ENCODE measurements at places on chromosomes 5 and 9.

DNA sequence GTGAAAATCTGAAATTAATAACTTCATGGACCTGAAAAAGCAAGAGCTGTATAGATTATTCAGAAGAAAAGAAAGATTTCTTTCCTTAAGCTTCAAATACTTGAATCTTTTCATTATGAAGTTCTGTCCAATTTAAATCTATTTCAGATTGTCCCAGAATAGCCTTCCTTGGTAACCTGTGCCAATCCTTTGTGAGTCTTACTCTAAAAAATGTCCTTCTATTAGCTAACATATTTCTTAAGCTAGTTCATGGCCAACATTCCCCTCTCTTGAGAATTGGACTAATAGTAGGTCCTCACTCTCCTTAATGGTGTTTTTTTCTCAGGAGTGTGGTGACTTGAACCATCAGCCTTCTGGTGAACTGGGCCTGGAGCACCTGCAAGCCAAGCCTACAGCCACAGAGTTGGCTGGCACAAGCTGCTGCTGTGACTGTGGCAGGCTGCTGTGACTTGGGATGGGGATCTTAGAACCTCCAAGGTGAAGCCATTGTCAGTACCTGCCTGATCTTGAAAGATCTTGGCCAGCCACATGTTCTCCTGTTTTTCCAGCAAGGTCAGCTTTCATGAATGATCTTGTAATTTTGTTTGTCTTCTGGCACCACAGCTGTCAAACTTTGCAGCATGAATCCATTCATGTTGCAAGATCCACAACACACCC lies 262.6 kb upstream of the MAP3K1 start:
- no peak for DNase-seq

GRCh38 chr5:159638954-159639559 lies 277.2 kb upstream of the ADRA1B start:
- no peak for DNase-seq

GRCh38 chr9:69253057-69253456 lies 72.0 kb upstream of the ENTREP1 start:
- no peak for DNase-seq

GRCh38 chr5:107302441-107302840 lies 368.3 kb downstream of the EFNA5 start:
- no peak for DNase-seq

- no peak for DNase-seq
These were observed 522.4 kb upstream of the TLE4 start for GRCh38 chr9:79049371-79049770.

DNA sequence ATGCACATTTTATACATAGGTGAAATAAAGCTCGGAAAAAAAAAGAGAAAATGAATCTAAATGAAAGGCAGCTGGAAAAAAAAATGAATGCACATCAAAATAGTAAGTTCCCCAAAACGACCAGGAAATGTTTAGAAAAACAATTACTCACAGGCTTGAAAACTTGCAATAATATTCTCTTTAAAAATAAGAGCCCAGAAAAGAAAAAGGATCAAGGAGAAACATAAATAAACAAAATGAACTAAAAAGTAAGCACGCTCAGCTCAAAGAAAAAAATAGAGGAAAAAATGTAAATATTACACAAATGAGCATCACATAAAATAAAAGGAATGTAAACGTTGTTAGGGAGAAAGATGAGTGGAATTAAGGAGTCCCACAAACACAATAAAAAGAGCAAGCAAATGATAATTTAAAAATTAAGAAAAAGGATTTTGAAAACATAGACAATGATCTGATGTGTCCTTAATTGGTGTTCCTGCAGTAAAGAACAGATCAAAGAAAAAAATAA lies 54.2 kb downstream of the SLC27A6 start:
- no peak for DNase-seq

DNA sequence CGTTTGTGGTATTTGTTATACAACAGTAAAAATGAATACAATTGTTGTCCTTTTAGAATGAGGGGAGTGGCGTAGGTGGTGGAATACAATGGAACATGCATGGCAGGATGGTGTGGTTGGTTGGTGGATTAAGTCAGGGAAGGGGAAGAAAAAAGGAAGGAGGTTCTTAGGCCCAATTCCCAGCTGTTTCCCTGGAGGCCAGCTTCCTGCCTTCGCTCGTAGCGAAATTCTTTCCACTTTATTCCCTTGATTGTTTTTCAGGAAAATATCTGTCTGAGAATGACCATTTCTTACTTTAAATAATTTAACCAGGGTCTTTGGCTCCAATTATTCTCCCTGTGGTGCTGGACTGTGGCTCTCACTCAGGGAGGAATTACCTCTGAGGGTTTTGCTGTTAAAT lies 24.1 kb upstream of the DMAC1 start:
- peak; percentile 32 for DNase-seq

DNA sequence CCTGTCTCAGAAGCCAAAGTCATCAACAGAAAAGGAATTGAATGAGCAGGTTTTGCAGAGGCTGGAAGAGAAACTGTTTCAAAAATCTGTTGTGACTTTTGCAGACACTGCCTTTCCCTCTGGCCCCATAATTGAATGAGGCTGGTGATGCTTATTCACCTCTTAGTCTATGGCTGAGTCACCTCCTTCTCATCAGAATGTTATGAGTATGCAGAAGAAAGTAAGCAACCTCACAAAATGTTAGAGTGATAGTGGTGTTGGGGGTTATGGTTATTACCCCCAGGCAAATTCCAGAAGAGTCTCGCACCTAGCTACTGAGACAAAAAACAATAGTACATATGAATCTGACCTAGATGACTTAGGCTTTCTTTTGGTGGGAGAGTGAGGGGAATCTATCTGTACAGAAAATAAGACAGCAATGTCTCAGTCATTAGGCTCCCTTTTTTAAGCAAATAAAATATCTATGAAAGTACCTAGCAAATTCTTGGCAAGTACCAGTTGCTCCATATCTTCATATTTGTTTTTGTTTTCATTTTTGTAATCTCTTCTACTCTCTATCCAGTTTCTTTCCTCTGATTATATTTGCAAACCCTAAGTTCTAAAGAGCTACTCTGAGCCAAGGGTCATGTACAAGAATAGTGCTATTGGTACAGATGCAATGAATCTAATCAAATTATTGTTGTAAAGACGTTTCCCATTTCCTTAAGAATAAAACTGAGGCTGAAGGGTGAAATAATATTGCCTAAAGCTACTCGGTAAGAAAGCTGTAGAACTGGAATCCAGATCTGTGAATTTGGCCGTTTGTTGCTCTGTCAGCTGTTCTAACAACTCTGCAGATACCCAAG lies 498.1 kb upstream of the TNC start:
- no peak for DNase-seq
